Cerebellar nuclear complex (tissue), 1 donor: ENCODE measurements at places on chromosomes 2 and 18.

DNA sequence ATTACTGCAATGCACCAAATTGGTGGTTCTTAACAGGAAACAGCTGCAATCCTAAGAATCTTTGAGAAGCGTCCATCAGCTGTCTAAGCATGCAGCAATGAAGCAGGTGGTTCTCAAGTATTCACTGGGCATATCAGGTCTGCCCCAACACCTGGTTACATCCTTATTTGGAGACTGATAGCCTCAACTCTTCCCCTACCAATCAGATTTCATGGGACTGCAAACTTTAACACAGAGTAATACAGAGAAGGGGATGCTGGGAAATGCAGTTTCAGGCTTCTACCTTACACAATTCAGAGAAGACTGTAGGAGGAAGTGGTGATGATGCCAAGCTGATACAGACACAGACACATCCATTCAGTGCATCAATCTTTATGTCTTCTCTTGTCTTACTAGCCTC, 240.5 kb downstream of the BCL2 start:
- no peak for DNase-seq

DNA sequence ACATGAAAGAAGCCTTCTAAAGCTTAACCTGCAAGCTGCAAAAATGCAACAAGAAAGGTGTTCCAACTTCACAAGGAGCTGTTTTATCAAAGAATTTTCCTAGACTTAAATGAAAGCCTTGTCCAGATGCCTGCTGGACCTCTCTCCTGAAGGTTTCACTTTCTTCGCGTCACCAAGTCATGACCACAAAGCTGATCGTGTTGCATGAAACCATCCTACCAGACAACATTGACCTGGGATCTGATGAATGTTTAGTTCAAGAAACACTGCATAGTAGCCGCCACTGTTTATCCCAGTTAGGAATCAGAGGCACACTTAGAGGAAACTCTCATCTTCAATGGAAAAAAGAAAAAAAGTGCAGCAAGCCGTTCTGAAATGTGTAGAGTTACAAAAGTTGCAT, 26.9 kb downstream of the PAX3 start:
- DNase-seq = no peak

GRCh38 chr2:237474931-237475703, 11.9 kb upstream of the MLPH start:
- DNase-seq = no peak

DNA sequence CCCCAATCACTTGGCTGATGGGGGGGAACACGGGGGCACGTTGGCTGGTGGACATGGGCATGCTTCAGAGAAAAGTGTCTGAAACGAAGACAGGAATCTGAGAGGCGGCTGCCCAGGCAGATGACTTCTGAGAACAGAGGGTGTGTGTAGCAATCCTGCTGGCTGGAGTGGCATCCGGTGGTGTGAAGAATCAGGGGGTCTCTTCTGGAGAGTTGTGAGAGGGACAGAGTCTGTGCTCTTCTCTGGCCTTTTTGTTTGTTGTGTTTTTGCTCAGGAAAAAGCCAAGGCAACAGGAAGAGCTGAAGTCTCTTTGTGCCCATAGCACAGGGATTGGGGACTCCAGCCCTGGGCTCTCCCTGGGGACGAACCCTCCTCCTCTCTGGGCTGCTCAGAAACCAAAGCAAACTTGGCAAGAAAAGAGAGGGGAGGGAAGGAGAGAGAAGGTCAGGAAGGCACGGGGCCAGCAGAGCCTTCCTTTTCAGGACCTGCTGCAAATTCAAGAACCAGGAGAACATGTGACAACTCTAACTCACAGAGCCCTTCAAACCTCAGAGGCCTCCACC, 97.0 kb upstream of the SMAD2 start:
- DNase-seq = no peak

DNA sequence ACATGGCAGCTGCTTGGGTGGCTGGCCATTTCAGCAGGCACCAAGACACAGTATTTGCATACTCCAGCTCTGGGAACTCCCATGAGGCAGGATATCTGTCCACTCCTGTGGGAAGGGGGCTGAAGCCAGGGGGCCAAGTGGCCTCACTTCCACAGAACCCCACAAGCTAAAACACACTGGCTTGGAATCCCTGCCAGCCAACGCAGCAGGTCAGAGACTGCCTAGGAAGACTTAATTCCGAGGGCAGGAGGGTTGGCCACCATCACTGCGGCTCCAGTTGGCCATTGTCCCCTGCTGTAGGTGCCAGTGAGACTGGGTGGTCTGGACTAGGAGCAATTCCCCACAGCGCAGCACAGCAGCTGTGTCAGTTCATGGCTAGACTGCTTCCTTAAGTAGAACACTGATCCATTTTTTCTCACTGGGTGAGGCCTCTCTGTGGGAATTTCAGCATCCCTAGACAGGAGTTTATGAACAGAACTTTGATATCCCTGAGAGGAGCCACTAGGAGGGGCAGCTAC, 52.0 kb downstream of the SPAG16 start:
- DNase-seq = no peak

DNA sequence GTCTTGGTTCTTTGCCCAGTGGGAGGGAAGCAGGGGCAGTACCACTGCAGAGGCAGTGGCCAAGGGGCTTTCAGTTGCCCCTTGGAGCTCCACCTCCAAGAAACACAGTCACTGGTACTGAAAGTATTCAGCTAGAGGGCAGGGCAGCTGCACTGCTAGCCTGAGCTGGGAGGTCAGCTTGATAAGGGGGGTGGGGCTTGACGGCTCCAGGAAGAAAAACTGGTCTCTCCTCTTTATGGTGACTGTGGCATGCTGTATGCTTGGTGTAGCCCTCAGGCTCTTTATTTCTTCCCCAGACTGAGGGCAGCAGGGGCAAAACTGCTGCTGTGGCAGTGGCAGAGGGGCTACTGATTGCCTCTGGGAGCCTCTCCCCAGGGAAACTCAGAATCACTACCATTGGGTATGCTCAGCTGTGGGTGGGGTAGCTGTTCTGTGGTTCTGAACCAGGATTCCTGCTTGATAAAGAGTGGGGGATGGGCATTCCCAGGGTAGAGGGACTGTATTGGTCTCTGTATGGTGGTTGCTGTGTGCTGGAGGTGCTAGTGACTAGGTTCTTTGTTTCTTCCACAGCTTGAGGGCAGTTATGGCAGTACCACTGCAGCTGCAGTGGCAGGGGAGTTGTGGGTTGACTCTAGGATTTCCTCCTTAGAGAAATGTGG, 134.6 kb upstream of the SCN7A start:
- DNase-seq = no peak

DNA sequence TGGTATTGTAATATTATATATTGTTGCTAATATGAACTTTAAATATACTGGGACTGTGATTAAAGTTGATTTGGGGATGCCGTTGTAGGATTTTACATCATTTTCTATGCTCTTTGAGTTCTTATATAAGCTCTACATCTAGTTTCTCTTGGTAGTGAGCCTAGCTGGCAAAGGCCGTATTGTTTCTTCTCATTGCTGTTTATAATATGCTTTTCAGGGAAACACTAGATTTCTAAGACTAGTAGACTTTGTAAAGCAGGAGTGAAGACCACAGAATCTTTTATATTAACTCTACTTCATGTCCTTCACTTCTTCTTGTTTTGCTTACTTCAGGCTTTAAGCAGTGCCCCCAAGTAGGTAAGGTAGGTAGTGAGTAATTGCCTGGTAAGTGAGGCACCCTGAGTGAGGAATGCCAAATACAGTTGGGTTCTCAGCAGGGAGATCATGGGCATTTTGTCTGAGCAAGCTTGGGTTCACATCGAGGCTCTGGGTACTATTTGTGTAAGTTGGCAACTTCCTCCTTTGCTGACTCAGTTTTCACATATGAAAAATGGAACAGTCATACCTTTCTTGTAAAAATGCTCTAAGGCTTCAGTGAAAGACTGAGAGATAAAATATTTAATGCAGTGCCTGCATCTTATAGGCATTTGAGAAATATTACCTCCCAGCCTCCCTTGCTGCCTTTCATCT, 96.4 kb downstream of the RNF144A start:
- DNase-seq = no peak

GRCh38 chr2:230773039-230773773, 60.6 kb downstream of the CAB39 start:
- DNase-seq = no peak

DNA sequence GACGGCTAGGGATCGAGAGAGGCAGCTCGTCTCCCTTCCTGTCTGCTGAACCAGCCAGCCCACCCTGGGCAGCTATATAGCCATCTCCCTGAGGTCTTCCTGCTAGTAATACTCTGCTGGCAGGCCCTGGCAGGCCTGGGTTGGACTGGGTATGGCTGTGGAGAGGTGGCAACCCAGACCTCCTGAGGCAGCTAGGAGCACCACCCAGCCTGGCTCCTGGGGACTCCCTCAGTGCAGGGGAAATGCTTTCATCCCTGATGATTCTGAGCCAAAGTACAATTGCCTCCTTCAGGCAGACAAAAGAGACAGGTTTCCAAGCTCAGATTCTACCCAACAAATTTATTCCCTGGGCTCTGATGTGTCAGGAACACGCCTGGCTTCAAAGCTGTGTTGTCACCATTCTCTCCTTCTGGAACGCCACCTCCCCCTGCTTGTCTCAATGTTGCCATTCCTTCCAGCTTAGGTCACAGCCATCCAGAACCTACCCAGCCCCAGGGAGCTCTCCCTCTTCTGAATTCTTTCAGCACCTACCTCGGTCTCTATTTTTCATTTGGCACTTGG, 4.7 kb upstream of the DNAJB2 start:
- DNase-seq = no peak

- DNase-seq = no peak
These were observed 96.5 kb downstream of the ZFP36L2 start for GRCh38 chr2:43129676-43130547.

DNA sequence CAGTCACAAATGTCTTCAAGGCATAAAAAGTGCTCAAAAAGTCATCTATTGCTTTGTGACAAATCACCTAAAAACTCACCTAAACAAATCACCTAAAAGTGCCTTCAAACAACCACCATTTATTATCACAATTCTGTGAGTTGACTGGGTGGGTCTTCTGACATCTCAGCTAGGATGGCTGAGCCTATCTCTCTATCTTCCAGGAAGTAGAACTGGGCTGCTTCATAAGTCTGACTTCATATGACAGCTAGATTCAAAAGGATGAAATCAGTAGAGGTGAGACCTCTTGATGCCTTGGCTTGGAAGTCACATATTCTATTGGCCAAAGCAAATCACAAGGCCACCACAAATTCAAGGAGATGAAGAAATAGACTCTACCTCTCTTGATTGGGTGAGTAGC, 199.2 kb upstream of the SLC39A10 start:
- no peak for DNase-seq

DNA sequence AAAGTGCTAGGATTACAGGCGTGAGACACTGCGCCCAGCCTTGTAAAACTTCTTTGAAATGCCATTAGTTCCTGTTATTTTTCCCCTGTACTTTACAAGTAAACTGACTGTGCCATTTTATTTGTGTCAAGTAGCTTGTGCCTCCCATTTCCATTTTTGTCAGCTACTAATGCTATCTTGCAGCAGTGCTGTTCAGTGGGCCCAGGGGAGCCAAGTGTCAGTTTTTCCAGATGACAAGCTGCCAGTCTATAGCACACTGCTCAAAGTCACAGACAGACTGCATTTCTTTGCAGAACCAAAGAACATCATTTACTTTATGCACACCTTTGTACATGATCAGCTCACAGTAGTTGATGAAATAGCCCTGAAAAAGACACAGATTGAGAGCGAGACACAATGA, 901.3 kb upstream of the CDH2 start:
- no peak for DNase-seq

DNA sequence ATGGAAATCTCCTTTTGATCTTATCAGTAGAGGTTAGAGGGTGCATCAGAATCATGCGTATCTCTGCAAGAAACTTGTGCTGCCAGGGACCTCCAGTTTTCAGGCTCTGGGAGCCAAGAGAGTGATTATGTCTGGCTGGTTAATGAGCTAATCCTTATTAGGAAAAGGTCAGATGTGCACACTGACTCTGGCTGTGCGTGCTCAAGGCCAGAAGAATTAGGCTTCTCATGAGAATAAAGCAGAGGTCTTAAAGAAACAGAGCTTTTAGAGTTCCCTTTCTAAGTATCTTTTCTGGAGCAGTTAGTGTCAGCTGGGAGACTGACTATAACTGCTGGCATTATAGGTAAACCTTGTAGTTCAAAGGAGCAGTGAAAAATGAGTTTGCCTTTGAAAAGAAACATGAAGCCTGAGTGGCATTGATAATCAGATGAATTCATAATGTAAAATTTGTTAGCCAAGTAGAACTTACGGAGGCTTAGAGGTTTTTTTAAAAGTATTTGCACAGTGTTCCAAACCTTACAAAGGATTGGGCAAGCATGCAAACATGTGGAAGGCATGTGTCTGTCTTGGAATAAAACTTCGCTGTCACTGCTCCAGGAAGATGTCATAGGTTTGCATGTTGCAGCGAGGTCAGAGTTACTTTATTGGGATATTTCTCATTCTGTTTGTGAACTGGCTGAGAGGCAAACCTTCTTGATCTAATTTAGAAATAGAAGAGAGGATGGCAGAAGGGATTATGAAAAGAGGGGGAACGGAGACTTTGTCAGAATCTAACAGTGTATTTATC, 151.7 kb downstream of the ARHGAP28 start:
- DNase-seq = no peak

- DNase-seq = no peak
These were observed 193.5 kb upstream of the CCDC68 start for GRCh38 chr18:55152801-55153200.

DNA sequence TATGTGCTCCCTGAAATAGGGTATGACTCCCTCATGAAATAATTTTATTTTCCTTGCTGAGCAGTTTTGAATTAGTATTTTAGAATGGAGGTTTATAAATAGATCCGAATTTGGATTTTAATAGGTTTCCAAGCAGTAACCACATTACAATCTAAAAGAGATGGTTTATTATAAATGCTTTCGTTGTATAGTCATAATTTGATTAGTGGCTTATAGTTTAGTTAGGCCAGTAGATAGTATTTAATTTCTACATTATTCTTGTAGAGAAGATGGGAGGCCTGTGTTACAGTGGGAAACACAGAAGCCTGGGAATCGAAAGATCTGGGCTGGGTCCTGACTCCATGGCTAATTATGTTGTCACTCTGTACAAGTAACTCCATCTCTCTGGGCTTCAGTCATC, 6.7 kb downstream of the CAB39 start:
- no peak for DNase-seq

GRCh38 chr2:10647441-10647840, 42.3 kb downstream of the NOL10 start:
- peak; percentile 79 for DNase-seq

- no peak for DNase-seq
These were observed 184.1 kb downstream of the HDAC4 start for GRCh38 chr2:239216614-239217273.

GRCh38 chr18:35158728-35159450, 81.9 kb upstream of the ZNF397 start:
- DNase-seq = no peak

DNA sequence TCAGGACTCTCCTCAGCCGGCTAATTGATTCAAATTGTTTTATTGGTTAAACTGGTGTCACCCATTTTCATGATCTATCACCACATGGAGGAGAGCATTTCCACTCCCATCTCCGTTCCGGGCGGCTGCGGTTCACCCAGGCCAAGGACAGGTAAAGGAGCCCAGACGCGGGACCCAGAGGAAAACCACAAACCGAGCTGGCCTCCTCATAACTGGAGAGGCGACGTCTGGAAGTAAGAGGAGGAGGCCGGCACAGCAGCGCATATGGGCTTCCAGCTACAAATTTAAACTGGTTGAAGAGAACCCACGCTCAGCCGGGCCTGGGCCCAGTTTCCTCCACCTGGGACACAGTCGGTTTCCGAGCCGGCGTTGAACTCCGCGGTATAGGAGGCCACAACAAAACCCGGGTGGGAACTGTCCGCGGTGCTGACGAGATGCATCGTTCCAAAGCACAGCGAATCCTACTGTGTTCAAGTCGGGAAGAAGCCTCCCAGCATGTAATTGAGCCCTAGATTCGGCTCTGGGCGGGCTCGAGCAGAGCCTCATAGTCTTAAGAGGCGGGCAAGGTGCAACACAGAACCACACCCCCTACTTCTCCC, 3.0 kb upstream of the SKOR2 start:
- no peak for DNase-seq
